ENCODE measurements at places on chromosomes 2 and 18.

GRCh38 chr2:67243919-67244318, 153.2 kb upstream of the ETAA1 start:
- H3K36me3 ChIP-seq = no peaks in the 10 kb centered on the region
- no peaks in the 10 kb centered on the region for H3K4me1 ChIP-seq
- H3K27me3 ChIP-seq = no peaks in the 10 kb centered on the region
- no peak for DNase-seq

DNA sequence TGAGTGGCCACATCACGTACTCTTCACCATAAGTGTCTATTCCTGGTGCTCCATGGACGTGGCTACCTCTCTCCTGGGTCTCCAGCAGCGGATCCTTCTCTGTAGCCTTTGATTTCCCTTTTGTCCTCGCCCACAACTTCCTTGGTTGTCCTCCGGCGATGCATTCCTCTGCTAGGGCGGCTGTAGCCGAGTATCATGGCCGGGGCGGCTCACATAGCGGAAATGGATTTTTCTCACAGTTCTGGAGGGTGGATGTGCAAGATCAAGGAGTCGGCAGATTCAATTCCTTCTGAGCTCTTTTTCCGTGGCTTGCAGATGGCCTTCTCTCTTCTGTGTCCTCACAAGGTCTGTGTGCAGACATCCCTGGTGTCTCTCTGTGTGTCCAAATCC, 35.7 kb downstream of the ACKR3 start:
- no peaks in the 10 kb centered on the region for H3K4me1 ChIP-seq
- H3K27me3 ChIP-seq = peaks cover 20% of the 10 kb centered on the region
- no peak overlapping the region for H3K4me3 ChIP-seq
- DNase-seq = no peak

- no peak for DNase-seq
- peaks cover 39% of the 10 kb centered on the region for H3K4me1 ChIP-seq
- H3K4me3 ChIP-seq = no peak overlapping the region
- H3K27ac ChIP-seq = no peak overlapping the region
- H3K27me3 ChIP-seq = no peaks in the 10 kb centered on the region
- peaks cover 41% of the 10 kb centered on the region for H3K36me3 ChIP-seq
Observed at GRCh38 chr2:152723918-152724317, 5.5 kb downstream of the ARL6IP6 start.

- no peaks in the 10 kb centered on the region for H3K36me3 ChIP-seq
- no peak overlapping the region for H3K4me3 ChIP-seq
- no peak for DNase-seq
- no peak overlapping the region for H3K27ac ChIP-seq
- no peaks in the 10 kb centered on the region for H3K4me1 ChIP-seq
- H3K27me3 ChIP-seq = no peaks in the 10 kb centered on the region
Observed at GRCh38 chr2:17085546-17086202, 420.0 kb upstream of the CYRIA start.

DNA sequence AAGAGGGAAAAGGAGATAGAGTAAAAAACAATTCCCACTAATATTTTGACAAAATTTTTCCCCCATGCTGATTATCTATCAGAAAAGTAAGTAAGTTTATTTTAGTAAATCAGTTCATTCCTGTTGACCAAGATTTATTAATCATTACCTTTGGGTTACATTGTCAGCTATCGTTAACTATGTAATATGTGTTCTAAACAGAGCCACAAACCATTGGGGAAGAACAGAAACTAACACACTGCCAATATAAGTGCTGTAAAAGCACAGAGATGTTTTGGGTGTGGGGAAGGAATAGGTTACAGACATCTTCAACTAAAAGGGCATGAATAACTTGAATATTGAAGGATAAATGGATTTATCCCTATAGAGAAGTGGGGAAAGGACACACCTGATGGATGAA, 42.5 kb upstream of the ACADL start:
- no peak for DNase-seq
- no peak overlapping the region for H3K4me3 ChIP-seq

- peaks cover 11% of the 10 kb centered on the region for H3K27me3 ChIP-seq
- H3K4me3 ChIP-seq = no peak overlapping the region
- no peaks in the 10 kb centered on the region for H3K36me3 ChIP-seq
- peak; percentile 10 for DNase-seq
- peaks cover 5% of the 10 kb centered on the region for H3K4me1 ChIP-seq
- no peak overlapping the region for H3K27ac ChIP-seq
Observed at GRCh38 chr2:70931376-70932000, 4.2 kb upstream of the ATP6V1B1 start.

GRCh38 chr18:38464024-38464423, 898.4 kb upstream of the CELF4 start:
- no peak overlapping the region for H3K27ac ChIP-seq
- H3K36me3 ChIP-seq = no peaks in the 10 kb centered on the region
- H3K4me1 ChIP-seq = no peaks in the 10 kb centered on the region
- no peaks in the 10 kb centered on the region for H3K27me3 ChIP-seq
- DNase-seq = no peak
- no peak overlapping the region for H3K4me3 ChIP-seq

DNA sequence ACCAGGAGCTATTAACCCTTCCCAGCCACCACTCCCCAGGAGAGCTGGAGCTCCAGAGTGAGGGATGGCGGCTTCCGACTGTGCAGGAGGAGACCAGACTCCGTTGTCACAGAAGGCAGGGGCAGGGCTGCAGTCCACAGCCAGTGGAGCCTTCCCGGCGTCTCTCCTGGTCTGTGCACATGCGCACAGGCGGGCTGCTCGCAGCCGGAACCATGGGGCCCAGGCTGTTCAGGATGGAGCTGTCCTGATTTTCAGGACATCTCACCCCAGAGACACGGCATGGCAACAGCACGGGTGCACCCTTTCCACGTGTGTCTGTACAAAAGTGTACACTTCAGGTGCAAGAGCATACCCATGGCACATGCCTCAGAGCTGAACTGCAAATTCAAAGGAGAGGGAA, 28.9 kb downstream of the EIPR1 start:
- H3K27me3 ChIP-seq = no peaks in the 10 kb centered on the region
- H3K4me3 ChIP-seq = no peak overlapping the region
- H3K27ac ChIP-seq = no peak overlapping the region
- no peaks in the 10 kb centered on the region for H3K4me1 ChIP-seq
- H3K36me3 ChIP-seq = peaks cover 53% of the 10 kb centered on the region

GRCh38 chr2:180219491-180219890, 212.4 kb upstream of the CWC22 start:
- H3K4me3 ChIP-seq = no peak overlapping the region
- no peaks in the 10 kb centered on the region for H3K27me3 ChIP-seq
- no peak for DNase-seq
- H3K36me3 ChIP-seq = no peaks in the 10 kb centered on the region
- H3K4me1 ChIP-seq = no peaks in the 10 kb centered on the region
- no peak overlapping the region for H3K27ac ChIP-seq

DNA sequence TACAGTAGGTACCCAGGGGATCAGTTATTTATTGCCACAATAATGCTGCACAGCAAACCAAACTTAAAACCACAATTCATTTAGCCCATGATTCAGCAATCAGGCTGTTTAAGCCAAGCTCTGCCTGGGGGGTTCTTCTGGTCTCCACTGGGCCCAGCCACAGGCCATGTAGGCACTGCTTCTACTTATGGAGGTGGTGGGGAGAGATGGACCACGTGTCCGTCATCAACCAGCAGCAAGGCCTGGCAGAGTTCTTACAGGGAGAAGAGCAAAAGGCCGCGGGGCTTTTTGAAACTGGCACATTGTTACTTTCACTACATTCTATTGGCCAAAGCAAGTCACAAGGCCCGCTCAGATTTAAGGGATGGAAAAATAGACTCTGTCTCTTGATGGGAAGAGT, 76.3 kb upstream of the DAPL1 start:
- H3K27ac ChIP-seq = no peak overlapping the region
- no peak for DNase-seq
- H3K27me3 ChIP-seq = peaks cover 2% of the 10 kb centered on the region
- no peaks in the 10 kb centered on the region for H3K36me3 ChIP-seq
- H3K4me3 ChIP-seq = no peak overlapping the region

- H3K27me3 ChIP-seq = no peaks in the 10 kb centered on the region
- no peak overlapping the region for H3K27ac ChIP-seq
- DNase-seq = no peak
- no peak overlapping the region for H3K4me3 ChIP-seq
- no peaks in the 10 kb centered on the region for H3K4me1 ChIP-seq
Observed at GRCh38 chr2:12320991-12321641, 395.6 kb upstream of the TRIB2 start.

DNA sequence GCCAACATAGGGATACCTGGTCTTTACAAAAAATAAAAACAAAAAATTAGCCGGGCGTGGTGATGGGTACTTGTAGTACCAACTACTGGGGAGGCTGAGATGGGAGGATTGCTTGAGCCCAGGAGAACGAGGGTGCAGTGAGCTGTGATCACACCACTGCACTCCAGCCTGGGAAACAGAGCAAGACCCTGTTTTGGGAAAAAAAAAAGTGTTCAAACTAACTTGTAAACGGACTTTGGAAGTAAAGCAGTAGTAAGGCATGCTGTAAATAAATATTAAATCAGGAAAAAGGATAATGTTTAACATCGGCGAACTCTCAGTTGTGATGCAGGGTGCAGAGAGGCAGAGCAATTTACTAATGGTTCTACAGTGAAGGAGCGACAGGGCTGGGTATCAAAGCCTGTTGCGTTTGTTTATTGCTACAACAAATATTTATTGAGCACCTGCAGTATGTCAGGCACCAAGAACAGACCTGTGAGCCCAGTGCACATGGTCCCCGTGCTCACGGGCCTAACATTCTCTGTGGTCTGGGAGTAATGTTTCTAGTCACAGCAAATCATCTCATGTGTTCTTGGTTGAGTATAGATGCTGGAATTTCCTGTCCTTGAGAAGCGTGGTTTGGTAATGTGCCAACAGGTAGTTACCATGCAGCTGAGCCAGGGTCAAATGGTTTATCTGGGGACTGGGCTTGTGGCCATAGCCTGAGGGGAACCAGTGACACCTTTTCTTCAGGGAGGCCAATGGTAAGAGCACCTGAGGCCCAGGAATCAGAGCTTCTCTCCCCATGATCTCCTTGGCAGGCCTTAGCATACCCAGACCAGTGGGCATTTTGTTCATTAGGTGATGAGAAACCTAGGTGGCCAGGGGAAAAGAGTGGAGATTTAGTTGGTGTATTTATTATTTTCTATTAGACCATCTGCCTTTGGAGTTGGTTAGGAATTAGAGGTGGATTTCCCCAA, 27.9 kb upstream of the GREB1 start:
- no peak overlapping the region for H3K4me3 ChIP-seq
- H3K27me3 ChIP-seq = peaks cover 3% of the 10 kb centered on the region
- H3K36me3 ChIP-seq = no peaks in the 10 kb centered on the region

DNA sequence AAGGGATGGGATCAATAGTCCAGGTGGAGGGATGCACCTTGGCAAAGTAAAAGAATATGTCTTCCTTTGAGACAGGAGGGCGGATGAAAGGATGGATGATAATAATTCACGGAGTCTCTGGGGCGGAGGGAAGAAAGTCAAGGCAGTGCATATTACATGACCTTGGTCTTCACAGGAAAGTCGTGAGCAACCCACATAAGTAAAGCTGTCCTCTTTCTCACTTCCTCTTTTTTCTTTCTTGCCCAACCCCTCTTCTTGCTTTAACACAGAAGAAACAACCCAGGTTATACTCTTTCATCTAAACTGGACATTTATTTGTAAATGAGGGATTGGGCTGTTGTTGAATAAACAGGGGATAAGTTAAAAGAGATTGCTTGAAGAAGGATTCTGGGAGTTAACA, 168.7 kb upstream of the SKOR2 start:
- no peak overlapping the region for H3K4me3 ChIP-seq
- no peak for DNase-seq

DNA sequence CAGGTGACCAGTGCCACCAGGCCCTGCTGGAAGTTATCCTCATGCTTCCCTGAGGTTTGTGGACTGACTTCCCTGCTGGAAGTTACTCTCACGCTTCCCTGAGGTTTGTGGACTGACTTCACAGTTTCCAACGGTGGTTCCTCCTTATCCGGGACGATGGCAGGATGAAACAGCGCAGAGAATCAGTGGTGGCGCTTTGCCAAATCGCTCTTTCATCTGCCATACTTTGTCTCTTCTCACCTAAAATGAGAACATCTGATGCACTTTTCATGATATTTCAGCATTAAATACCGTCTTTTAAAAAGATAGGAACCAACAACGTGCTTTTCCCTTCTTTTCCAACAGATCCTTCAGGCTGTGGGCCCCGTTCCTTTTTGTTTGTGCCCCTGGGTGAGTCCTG, 183.3 kb downstream of the LDLRAD4 start:
- H3K27ac ChIP-seq = no peak overlapping the region
- no peaks in the 10 kb centered on the region for H3K27me3 ChIP-seq
- peaks cover 20% of the 10 kb centered on the region for H3K4me1 ChIP-seq
- H3K36me3 ChIP-seq = no peaks in the 10 kb centered on the region
- no peak for DNase-seq
- H3K4me3 ChIP-seq = no peak overlapping the region
